ENCODE measurements at places on chromosomes 6 and 20.

- no peak for DNase-seq
Measured at GRCh38 chr6:89508755-89509563, 76.0 kb downstream of the ANKRD6 start.

DNA sequence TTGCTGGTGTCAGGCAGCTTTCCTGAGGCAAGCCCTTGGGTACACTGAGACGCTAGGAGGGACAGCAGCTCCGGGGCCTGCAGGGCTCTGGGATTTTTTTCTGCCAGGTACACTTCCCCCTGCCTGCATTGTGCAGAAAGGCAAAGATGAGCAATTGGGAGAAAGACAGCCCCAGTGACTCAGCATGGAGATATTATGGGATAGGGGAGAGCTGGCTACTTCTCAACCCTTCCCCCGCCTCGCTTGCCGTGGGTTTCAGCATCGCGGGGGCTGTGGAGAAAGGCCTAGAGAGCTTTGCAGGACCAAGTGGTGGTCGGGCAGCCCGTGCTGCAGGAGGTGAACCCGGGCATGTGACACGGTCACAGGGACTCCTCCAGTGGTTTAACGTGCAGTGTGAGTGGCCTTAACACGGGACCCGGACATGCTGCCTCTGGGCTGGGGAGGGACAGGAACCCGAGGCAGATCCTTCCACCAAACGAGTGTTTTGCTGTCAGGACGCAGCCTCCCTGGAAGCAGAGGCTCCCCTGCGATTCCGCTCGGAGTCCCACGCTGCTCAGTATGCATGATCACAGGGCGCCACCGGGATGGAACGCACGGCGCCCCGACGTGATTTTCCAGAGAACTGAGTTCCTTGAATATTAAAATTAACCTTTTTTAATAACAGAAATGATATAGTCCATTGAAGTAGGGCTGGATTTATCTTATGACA lies 139.9 kb downstream of the CDH4 start:
- no peak for DNase-seq

DNA sequence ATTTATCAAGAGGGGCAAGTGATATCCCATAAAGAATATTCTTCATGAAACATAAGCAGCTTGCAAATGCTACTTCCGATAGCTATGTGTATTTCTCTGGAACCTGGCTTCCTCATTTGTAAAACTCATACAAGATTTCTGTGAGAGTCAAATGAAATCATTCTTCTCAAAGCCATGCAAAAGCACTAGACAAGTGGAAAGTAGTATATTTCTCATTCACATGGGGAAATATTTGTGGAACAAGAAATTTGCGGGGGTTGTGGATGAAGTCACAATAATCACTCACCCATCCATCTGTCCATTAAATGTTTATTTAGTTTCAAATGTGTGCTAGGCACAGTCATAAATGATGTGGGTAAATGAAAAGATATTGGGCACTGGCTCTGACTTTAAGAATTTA lies 150.5 kb downstream of the IPCEF1 start:
- no peak for DNase-seq

DNA sequence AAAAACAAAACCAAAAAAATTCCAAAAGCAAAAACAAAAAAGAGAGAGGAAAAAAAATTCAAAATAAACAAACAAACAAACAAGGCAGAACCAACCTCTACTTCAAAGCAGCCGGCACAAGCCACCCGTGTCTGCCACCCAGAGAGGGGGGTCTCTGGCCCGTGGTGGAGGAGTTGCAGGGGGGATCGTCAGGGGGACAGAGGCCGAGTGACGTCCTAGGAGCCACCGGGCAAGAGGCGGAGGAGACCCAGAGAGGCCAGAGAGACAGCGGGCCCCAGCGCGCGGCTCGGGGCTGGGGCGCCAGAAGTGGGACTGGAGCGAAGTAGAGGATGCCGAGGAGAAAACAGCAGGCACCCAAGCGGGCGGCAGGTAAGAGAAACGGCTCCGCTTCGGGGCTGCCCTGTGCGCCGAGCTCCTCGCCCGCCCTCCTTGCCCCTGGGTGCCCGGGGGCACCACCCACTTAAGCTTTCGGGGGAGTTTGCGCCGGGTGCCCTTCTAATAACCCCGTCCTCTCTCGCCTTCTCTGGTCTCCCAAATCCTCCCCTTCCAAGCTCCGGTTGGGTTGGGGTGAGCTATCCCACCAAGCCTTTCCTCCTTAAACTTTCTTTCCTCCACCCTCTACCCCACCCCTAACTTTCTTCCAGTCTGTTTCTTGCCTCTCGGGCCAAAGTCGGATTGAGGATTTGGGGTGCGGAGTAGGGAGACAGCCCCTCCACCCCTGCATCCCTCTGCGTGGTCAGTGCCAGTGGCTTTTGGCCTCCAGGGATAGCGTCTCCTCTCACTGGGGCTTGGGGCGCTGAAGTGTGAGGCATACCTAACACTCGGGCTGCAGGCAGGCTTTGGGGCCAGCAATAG lies 1.0 kb downstream of the TSHZ2 start:
- DNase-seq, result peak; percentile 69

GRCh38 chr6:46090115-46091079 lies 39.4 kb upstream of the ENPP4 start:
- peak; percentile 66 for DNase-seq

DNA sequence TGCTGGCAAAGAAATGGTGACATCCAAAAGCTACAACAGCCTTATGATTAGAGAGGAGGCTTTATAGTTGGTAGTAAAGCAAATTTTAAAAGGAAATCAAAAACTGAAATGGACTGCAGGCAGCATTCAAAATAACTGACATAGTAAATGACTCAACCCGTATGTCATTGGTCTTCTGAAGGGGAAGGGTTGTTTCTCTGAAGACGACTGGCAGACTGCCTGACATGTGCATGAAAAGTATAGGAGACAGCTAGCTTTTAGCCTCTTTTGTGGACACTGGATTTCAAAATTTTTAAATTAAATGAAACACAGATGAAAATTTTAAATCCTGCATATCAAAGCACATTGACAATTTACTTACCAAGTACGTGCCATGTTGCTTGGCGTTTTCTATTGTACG lies 90.7 kb downstream of the TRMT6 start:
- DNase-seq, result no peak

- DNase-seq, result no peak
Measured at GRCh38 chr6:21999012-21999528, 297.8 kb downstream of the PRL start.

GRCh38 chr6:137413482-137413881 lies 80.7 kb downstream of the OLIG3 start:
- DNase-seq, result no peak

GRCh38 chr6:89527634-89528033 lies 94.7 kb downstream of the ANKRD6 start:
- DNase-seq, result no peak

GRCh38 chr6:139235661-139236060 lies 56.1 kb downstream of the TXLNB start:
- no peak for DNase-seq
